Activated naive CD4-positive, alpha-beta T cell (primary cell): ENCODE measurements at places on chromosomes 2 and 18.

DNA sequence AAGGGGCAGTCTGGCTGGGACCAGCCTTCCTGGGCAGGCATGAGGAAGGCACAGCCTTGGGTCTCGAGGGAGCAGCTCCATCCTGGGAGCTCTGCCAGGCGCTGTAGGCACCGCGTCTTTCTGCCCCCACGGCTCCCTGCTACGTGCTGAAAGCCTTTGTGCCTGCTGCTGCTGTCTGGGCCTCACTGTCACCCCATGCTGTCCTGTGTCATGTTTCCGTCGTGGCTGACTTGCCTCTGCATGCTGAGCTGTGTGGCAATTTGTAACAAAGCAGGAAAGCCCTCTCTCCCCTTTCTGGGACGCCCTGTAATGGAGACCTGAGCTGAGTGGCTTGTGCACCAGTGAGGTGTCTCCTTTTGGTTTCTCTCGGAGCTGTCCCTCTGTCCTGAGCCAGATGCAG, 152.5 kb downstream of the TSN start:
- no peak for DNase-seq

- DNase-seq = no peak
These were observed 53.8 kb upstream of the RBBP8 start for GRCh38 chr18:22879293-22879692.

- DNase-seq = no peak
These were observed 104.8 kb downstream of the ST6GAL2 start for GRCh38 chr2:106781196-106781595.

GRCh38 chr2:214492152-214492551, 81.3 kb downstream of the VWC2L start:
- DNase-seq = no peak

- DNase-seq = no peak
These were observed 775.5 kb downstream of the TRIB2 start for GRCh38 chr2:13492262-13492661.

DNA sequence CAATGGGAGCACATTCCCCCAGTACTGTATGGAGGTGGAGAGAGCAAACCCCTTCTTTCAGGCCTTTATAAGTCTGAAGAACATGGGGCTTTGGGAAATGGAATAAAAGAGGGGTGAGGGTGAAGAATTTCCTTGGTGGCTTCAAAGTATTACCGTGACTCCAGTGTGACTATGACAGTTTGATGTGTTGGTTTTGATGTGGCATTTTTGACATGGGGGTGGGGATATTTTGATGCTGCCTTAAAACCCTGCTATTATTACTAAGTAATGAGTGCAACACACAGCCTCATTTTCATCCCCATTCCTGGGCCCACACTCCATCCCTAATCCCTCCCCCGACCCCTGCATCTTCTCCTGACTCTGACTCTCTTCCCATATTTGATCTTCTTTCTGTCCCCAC, 23.6 kb downstream of the QPCT start:
- no peak for DNase-seq

DNA sequence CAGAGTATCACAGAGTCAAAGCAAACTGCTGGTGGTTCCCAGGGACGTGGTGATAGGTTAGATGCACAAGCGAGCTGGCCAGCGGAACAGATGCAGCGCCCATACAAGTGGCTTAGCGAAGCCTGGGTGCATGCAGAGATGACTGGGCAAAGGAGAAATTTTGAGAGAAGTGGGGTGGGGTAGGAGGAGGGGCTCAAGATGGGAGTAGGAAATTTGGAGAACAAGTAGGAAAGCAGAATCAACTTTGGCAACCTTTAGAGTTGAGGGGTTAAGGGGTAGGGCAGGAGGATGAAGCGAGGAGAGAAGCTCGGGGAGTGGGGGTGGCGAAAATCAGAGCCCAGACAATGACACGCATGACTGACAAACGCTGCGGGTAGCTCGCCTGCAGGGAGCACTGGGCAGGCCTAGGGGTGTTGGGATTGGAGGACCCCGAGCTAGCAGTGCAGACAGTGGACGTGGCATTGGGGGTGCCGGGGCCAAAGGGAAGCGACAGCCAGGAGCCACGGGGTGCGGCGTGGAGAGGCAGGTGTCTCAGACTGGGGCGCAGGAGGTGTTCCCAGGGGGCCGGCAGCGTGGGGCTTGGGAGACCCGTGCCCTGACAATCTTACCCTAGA, 431 bp downstream of the FAM98A start:
- DNase-seq = no peak

DNA sequence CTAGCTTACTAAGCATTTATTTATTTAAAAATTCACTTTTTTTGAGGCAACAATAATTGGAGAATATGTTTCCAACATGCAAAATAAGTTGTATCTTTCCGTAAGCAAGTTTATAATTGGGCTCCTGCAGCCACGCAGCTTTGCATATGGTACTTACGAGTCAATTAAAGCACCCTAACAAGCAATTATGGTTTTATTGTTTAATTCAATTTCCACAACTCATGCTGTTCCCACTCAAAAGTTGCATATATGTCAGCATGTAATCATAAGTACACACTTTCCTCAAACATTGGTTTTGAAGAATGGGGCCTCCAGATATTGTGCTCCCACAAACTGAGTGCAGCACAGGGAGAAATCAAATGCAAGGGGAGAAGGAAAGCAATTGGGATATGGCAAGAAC, 585.1 kb upstream of the HNMT start:
- DNase-seq = no peak

GRCh38 chr2:30273574-30273929, 42.2 kb downstream of the LBH start:
- no peak for DNase-seq

GRCh38 chr2:96801786-96802595, 14.1 kb upstream of the CNNM3 start:
- DNase-seq = no peak

- DNase-seq = no peak
These were observed 26.4 kb upstream of the ATP5MC3 start for GRCh38 chr2:175207741-175208438.

GRCh38 chr2:210198326-210198725, 26.9 kb downstream of the ACADL start:
- no peak for DNase-seq

GRCh38 chr18:57078614-57079013, 68.3 kb upstream of the BOD1L2 start:
- DNase-seq = no peak

DNA sequence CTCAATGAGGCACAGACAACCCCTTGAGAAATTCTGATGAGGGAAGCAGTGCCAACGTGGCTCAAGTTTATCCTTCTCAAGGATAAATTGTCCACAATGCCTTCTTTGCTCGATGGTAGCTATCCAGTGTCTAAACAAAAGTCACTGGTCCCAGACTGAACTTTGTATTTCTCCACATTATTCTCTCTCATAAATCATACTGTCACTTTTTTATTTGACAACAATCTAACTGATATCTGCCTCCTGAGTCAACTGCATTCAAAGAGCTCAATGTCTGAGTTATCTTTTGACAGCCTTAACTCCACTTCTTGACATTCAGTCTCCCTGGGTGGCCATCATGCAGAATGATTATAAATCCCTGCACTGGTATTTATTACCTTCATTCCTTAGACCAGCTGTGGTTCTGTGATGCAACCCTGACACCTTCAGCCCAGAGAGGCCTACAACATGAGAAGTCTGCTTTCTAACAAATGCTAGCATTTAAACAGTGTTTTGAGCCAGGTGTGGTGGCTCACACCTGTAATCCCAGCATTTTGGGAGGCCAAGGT, 38.2 kb downstream of the IMMT start:
- no peak for DNase-seq

DNA sequence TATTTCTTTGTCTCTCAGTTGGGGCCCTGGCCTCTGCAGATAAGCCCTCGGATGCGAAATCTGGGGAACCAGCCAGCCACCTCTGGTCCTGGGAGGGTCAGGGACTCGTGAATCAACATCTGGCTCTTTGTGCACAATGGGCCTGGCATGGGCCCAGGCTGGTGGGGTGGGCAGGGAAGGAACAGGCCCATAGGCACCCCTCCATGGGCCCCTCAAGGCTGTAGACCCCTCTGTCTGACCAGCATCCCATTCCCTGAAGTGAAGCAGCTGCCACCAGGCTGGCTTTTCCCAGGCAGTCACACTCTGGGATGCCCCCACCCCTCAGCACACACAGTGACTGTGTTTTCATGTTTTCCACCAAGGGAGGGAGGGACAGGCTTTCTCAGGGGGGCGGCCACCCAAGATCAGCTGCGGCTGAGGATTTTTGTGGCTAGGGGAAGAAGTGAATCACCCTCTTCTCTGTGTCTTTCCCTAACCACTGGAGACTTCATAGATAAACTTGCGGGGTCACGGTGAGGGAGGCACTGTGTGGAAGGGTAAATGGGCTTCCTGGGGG, 166.0 kb downstream of the AGAP1 start:
- DNase-seq = no peak

DNA sequence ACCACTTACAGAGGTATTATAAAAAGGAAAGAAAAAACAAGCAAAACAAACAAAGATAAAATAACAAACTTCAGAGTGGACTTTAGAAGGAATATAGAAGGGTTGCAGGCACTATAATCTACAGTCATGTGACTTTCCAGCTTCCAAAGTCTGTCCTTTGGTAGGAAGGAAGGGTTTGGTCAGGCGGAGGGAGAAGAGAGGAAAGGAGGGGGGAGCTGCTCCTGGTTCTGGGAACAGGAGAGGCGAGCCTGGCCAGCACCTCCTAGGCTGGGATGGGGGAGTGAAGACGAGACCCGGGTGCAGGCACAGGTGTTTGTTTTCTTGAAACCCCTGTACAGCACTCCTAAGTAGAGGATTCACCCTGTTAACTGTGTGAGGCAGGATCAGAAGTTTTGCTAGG, 53.8 kb upstream of the GATA6 start:
- DNase-seq = no peak

GRCh38 chr2:208671284-208671683, 264.7 kb downstream of the PTH2R start:
- DNase-seq = no peak

- DNase-seq = no peak
These were observed 61.5 kb downstream of the TNFRSF11A start for GRCh38 chr18:62386601-62387000.

- no peak for DNase-seq
These were observed 255.9 kb upstream of the ERBB4 start for GRCh38 chr2:212794471-212794870.

DNA sequence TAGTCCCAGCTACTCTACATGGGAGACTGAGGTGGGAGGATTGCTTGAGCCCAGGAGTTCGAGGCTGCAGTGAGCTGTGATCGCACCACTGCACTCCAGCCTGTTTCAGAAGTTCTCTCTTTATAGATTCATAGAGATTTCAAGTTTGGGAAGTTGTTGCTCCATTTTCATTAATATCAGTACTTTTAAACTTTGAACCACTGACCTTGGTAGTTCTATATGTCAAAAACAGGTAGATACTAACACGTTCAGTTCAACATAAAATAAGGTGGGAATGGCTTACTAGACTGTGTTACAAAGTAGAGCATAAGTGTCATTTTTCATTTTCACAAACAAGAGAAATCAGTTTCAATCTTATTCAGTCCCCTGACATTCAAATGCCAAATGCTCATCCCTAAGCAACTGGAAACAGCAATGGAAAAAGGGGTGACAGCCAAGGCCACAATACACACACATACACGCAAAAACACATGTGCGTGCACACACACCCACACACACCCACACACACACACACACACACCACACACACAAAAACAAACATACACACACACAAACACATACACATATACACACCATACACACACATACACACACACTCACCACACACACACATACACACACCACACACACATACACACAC, 71.7 kb downstream of the PIEZO2 start:
- no peak for DNase-seq

GRCh38 chr18:9755615-9756014, 47.5 kb downstream of the RAB31 start:
- no peak for DNase-seq

DNA sequence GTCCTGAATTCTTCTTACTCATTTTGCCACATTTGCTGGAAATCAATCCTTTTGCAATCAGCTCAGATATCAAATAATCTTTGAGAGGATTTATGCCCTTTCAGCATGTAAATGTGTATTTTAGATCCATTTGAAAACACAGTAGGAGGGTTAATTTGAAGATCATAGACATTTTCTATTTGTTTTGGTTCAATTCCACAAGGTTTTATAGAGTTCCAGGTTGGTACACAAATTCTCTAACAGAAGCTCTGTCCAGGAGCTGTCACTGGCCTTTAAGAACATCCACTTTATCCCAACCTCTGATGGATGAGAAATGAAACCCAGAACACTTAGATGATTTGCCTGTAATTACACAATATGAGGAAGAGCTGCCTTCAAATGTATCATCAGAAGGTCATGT, 157.3 kb upstream of the CHAC2 start:
- DNase-seq = no peak

- no peak for DNase-seq
These were observed 87.7 kb downstream of the DGKD start for GRCh38 chr2:233442028-233442310.

- no peak for DNase-seq
These were observed 47.6 kb upstream of the MCFD2 start for GRCh38 chr2:46963210-46963609.

DNA sequence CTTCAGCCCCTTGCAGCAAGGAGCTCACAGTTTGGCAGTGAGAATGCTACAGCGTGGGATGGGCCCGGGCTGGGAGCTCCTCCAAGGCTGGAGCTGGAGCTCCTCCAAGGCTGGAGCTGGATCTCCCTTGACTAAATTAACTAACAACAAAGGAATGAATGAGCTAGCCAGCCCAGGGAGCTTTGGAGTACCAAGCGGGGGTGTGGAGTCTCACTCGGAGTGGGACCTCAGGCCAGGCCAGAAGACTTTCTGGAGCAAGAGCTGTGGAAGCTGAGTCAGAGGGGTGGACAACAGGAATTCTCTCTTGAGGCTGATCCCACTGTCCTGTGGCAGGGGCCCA, 244.7 kb upstream of the HS6ST1 start:
- DNase-seq = no peak

- no peak for DNase-seq
These were observed 43.3 kb downstream of the AFTPH start for GRCh38 chr2:64567473-64567872.

GRCh38 chr18:74745633-74746403, 148.1 kb downstream of the ZNF407 start:
- no peak for DNase-seq

DNA sequence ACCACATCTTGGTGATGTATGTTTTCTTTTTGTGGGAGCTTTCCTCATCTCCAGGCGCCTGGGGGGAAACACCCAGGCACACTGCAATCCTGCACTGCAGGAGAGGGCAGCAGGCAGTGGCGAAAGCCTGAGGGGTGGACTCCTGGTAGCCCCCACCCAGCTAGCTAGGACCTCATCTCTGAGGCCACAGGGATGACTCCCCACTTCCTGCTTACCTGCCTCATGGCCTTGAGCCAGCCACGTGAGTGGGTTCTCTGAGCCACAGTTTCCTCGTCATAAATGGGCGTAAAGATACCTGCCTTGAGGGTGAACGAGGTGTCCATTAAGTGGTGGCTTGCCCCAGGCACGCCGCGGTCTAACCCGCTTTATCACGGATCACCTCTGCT, 19.1 kb downstream of the TRAF3IP1 start:
- DNase-seq = no peak
